ENCODE measurements at places on chromosomes 5 and 9.

GRCh38 chr9:113851873-113852272 lies 24.2 kb upstream of the ZNF618 start:
- DNase-seq = peak; percentile 19

GRCh38 chr9:123234853-123235252 lies 33.5 kb downstream of the STRBP start:
- DNase-seq = no peak

- peak; percentile 23 for DNase-seq
Observed at GRCh38 chr5:124349931-124350330, 396.5 kb downstream of the ZNF608 start.

DNA sequence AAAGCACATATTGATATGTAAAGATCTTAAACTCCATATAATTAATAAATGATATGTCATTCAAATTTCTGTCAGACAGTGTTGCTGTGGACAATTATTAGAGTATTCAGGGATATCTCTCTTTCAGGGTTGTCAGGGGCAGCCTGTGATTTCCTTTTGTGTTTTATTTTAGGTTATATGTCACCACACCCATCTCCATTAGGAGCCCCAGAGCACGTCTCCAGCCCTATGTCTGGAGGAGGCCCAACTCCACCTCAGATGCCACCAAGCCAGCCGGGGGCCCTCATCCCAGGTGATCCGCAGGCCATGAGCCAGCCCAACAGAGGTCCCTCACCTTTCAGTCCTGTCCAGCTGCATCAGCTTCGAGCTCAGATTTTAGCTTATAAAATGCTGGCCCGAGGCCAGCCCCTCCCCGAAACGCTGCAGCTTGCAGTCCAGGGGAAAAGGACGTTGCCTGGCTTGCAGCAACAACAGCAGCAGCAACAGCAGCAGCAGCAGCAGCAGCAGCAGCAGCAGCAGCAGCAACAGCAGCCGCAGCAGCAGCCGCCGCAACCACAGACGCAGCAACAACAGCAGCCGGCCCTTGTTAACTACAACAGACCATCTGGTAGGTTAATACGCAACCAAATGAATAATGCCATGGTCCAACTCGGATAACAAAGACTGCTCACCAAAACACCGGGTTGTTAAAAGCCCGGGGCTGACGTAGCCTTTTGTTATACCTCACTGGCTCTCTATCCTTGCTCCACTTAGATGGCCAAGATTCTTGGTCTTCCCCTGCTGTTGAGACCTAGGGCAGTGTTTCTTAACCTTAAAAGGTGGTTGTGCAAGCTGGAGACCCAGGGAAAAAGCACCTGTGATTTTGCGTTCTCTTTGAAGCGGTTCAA lies 24.4 kb downstream of the SMARCA2 start:
- DNase-seq = no peak

DNA sequence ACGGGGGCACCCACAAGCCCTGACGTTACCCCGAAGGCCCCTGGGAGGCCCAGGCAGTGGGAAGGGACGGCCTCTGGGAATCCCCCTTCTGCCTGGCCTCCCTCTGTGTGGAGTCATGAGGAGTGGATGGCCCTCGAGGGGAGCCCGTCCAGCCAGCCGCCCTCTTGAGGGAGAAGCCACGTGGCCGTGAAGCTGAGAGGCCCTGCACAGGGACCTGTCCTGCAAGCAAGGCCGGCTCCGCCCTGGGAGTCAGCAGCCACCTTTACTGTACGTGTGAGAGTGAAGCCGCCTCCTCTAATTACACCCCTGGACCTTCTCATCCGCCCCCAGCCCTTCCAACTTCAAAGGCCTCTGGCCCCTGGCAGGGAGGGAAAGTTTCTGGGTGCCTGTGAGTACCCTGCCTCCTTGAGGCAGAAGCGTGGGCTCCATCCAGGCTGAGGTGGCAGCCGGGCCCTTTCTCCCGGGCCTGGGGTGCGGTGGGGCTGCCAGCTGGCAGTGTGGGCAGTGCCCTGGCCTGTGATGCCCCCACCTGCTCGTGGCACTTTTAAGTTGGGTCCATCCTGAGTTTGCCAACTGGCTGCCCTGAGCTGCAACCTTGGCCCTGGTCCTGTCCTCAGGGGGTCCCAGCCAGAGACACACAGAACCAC lies 55.9 kb upstream of the EGFL7 start:
- DNase-seq = no peak

- no peak for DNase-seq
Observed at GRCh38 chr9:69611221-69611620, 61.0 kb downstream of the APBA1 start.

DNA sequence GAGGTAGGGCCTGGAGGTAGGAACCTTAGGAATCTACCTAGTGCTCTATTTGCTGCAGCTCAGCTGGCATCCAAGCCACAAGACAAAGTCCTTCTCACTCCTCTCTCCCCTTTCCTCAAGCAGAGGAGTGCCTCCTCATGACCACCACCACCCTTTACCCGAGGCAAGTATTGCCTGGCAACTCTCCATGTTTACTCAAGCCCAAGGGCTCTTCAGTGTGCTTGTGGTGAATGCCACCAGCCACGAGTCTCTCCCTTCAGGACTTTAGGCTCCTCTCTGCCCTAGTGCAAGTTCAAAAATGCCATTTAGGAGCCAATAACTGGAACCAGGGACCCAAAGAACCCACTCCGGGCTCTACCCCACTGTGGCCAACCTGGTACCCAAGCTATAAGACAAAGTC lies 514.5 kb upstream of the RGMB start:
- DNase-seq = no peak

Data from Kasumi-1 (cell line).